Effector memory CD8-positive, alpha-beta T cell (primary cell): ENCODE measurements at places on chromosomes 11 and 22.

GRCh38 chr11:1728301-1728700 lies 22.1 kb downstream of the IFITM10 start:
- H3K4me1 ChIP-seq, result peaks cover 17% of the 10 kb centered on the region
- peak overlapping the region; percentile 68 for H3K4me3 ChIP-seq
- no peaks in the 10 kb centered on the region for H3K36me3 ChIP-seq
- H3K27me3 ChIP-seq, result peaks cover 82% of the 10 kb centered on the region
- no peak for DNase-seq
- no peak overlapping the region for H3K27ac ChIP-seq

DNA sequence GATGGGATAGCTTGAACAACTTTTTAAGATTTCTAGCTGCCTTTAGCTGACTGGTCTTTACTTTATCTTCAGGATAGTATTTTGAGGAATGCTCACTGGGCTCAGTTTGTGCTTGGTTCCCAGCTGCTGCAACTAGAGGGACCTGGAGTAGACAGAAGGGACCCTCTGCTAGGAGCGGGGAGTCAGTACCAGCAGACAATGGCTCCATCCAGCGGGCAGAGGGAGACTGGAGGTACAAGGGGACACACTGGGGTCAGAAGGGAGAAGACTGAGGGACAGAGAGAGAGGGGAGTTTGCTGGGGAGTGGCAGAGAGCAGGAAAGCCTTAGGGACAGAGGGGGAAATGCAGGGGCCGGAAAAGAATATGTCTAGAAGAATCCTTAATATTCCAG lies 22.0 kb upstream of the ACER3 start:
- H3K4me3 ChIP-seq, result no peak overlapping the region
- DNase-seq, result no peak
- no peaks in the 10 kb centered on the region for H3K4me1 ChIP-seq
- no peaks in the 10 kb centered on the region for H3K36me3 ChIP-seq
- H3K27me3 ChIP-seq, result peaks cover 34% of the 10 kb centered on the region

DNA sequence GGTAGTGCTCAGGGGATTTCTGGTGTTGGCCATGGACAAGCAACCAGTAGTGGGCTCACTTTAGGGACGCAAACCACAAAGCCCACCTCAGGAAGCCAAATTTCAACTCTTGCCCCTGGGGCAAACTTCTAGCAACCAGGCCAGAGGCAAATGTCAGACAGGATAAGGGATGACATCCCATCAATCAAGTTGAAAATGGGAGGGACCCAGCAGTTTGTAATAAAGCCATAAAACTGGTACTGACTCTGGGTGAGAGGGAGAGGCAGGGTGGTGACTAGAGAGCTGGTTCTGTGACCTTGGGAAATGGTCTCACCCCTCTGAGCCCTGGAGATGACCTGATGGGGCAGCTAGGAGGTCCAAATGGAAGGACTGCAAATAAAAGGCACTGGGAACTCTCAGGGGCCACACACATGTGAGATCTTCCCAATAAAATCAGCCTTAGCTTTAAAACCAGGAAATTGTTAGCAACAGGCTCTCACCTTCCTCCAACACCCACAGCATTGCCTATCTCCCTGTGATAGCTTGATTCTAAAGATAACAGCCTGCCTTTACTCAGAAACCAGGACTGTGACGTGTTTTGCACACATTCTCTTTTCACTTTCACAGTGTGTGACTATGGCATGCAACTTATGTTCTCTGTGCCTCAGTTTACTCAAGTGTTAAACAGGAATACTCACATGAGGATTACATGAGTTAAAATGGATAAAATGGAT lies 6.4 kb upstream of the TBC1D10A start:
- H3K36me3 ChIP-seq, result peaks cover 73% of the 10 kb centered on the region
- H3K4me3 ChIP-seq, result no peak overlapping the region
- no peaks in the 10 kb centered on the region for H3K4me1 ChIP-seq
- no peaks in the 10 kb centered on the region for H3K27me3 ChIP-seq
- H3K27ac ChIP-seq, result peak overlapping the region; percentile 17

DNA sequence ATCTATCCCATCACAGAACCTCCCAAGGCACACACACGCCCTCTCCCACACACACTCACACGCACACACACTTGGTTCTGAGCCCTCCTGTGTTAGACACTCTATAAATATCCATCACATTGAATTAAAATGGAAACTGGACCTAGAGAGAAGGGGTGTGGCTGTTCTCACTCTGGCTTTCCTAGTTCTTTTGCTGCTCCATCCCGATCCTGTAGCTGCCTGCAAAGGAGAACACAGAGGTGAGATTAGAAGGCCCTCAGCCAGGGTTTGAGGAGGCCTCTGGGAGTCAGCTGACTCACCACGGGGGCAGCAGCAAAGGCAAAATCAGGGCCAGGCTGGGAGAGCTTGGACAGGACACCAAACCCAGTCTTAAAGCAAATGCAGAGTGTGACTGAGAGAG lies 192.3 kb upstream of the CADM1 start:
- no peak overlapping the region for H3K4me3 ChIP-seq
- no peaks in the 10 kb centered on the region for H3K4me1 ChIP-seq
- no peak for DNase-seq
- H3K36me3 ChIP-seq, result no peaks in the 10 kb centered on the region

- no peaks in the 10 kb centered on the region for H3K27me3 ChIP-seq
- H3K27ac ChIP-seq, result no peak overlapping the region
- no peak for DNase-seq
- no peaks in the 10 kb centered on the region for H3K36me3 ChIP-seq
These were observed 85.3 kb downstream of the C11orf87 start for GRCh38 chr11:109507331-109507730.

GRCh38 chr22:27244328-27244727 lies 557.2 kb downstream of the MN1 start:
- peaks cover 15% of the 10 kb centered on the region for H3K27me3 ChIP-seq
- no peak for DNase-seq
- H3K27ac ChIP-seq, result no peak overlapping the region
- no peak overlapping the region for H3K4me3 ChIP-seq

- DNase-seq, result no peak
- H3K27ac ChIP-seq, result no peak overlapping the region
- H3K4me3 ChIP-seq, result no peak overlapping the region
- H3K4me1 ChIP-seq, result no peaks in the 10 kb centered on the region
- no peaks in the 10 kb centered on the region for H3K36me3 ChIP-seq
These were observed 442.9 kb downstream of the INSC start for GRCh38 chr11:15557457-15558230.

DNA sequence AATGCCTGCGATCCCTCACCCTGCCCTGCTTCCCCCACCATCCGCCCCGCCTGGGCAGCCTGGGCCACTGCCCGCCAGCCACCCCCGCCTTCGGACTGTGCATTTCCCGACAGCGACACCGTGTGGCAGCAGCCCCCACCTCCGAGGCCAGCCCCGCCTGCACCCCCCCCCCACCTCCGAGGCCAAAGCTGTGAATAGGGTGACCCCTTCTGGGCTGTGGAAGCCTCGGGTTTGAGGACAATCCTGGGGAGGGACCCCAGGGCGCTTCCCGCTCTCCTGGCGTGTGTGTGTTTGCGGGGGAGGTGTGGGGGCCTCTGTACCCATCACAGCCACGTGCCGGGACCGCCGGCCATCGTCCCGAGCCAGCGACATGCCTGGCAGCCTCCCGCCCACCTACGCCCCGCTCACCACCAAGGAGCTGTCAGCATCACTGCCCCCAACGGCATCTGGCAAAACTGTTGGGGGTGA lies 33.8 kb upstream of the PPARA start:
- H3K27me3 ChIP-seq, result no peaks in the 10 kb centered on the region
- no peak overlapping the region for H3K4me3 ChIP-seq
- H3K27ac ChIP-seq, result no peak overlapping the region
- DNase-seq, result peak; percentile 78
- no peaks in the 10 kb centered on the region for H3K4me1 ChIP-seq

DNA sequence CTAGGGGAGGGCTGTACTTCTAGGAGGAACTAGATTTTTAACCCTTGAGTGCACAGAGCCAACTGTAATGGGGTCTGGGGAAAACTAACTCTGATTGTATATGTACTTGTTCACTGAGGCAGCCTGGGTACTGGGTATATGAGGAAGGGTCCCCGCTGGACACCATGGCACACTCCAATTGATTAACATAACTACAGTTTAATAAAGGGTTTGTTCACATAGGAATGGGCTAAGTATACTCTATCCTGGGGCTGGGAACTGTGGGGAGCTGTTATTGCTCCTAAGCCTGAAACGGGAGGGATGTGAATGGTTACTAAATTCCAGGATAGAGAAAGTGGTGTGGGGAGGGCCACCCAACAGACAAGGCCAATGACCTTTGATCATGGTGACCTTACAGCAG lies 67.6 kb downstream of the PARVA start:
- H3K36me3 ChIP-seq, result no peaks in the 10 kb centered on the region
- H3K27me3 ChIP-seq, result peaks cover 41% of the 10 kb centered on the region
- no peak overlapping the region for H3K4me3 ChIP-seq

- no peaks in the 10 kb centered on the region for H3K27me3 ChIP-seq
- H3K4me3 ChIP-seq, result no peak overlapping the region
- H3K36me3 ChIP-seq, result no peaks in the 10 kb centered on the region
- no peak for DNase-seq
- no peaks in the 10 kb centered on the region for H3K4me1 ChIP-seq
- no peak overlapping the region for H3K27ac ChIP-seq
These were observed 368.7 kb upstream of the TENM4 start for GRCh38 chr11:79809487-79809886.

DNA sequence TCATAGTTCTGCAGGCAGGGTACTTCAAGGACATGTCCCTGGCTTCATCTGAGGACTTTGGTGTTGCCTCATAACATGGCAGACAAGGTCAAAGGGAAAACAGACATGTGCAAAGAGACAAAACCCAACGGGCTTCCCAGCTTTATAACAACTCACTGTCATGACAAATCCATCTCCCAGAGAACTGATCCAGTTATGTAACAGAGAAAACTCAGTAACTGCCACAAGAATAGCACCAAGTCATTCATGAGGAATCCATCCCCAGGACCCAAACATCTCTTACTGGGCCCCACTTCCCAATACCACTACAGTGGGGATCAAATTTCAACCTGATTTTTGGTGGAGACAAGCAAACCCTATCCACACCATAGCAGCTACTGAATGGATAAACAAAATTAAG lies 13.0 kb downstream of the OR52N4 start:
- no peak overlapping the region for H3K4me3 ChIP-seq
- no peaks in the 10 kb centered on the region for H3K36me3 ChIP-seq
- no peak overlapping the region for H3K27ac ChIP-seq
- no peaks in the 10 kb centered on the region for H3K27me3 ChIP-seq

- no peak overlapping the region for H3K4me3 ChIP-seq
- no peak for DNase-seq
- H3K27me3 ChIP-seq, result peaks cover 45% of the 10 kb centered on the region
These were observed 12.4 kb upstream of the MPPED1 start for GRCh38 chr22:43399338-43399979.

DNA sequence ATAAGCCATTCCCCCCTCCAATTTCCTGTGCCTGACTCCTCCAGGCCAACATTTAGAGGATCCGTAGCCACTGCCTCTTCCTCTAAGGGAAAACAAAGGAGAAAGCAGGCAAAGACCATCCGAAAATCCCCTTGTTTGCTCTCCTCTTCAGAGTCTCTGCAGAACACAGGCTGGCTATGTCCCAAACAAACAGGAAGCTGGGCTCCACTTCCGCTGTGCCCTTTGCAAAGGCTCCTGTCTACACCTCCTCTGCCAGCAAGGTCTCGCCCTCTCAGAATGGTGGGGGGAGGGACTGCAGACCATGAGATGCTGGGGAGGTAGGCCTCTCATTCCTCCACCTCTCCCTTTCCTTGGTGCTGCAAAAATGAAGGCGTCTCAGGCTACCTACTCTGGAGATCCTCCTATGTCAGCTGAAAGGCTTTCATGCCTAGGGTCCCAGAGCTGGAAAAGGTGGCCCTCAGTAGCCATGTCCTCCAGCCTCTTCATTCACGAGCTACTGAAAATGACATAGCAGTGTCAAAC lies 596.2 kb downstream of the BUD13 start:
- H3K27me3 ChIP-seq, result peaks cover 37% of the 10 kb centered on the region
- peaks cover 4% of the 10 kb centered on the region for H3K4me1 ChIP-seq
- no peak overlapping the region for H3K4me3 ChIP-seq
- no peak overlapping the region for H3K27ac ChIP-seq
- no peak for DNase-seq
- no peaks in the 10 kb centered on the region for H3K36me3 ChIP-seq

GRCh38 chr22:28023036-28023435 lies 104.0 kb upstream of the PITPNB start:
- H3K36me3 ChIP-seq, result peaks cover 3% of the 10 kb centered on the region
- no peak overlapping the region for H3K27ac ChIP-seq
- peaks cover 5% of the 10 kb centered on the region for H3K27me3 ChIP-seq
- DNase-seq, result no peak

DNA sequence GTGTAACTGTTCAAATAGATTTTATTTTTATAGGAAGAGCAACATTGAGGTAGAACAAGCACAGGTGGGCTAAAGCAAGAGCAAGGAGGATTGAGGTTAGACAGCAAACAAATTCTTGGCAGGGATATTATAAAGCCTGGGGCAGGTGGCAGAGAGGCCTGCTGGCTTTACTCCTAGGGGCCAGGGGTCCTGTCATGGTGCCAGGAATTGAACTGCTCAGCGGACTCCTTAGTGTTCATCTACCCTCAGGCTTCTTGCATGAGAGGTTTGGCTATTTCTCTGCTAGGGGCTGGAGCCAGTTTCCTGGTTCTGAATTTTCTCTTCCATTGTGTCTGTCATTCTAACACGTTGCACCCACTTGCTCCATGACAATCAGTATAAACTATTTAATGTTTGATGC lies 217.2 kb upstream of the NCAM1 start:
- H3K4me1 ChIP-seq, result no peaks in the 10 kb centered on the region
- peaks cover 35% of the 10 kb centered on the region for H3K27me3 ChIP-seq

- H3K4me1 ChIP-seq, result peaks cover 22% of the 10 kb centered on the region
- DNase-seq, result peak; percentile 33
- no peaks in the 10 kb centered on the region for H3K27me3 ChIP-seq
- H3K36me3 ChIP-seq, result peaks cover 20% of the 10 kb centered on the region
- H3K4me3 ChIP-seq, result peak overlapping the region; percentile 72
These were observed 2.2 kb downstream of the PHLDB1 start for GRCh38 chr11:118609380-118610224.

- no peak for DNase-seq
- peaks cover 9% of the 10 kb centered on the region for H3K36me3 ChIP-seq
- H3K27me3 ChIP-seq, result no peaks in the 10 kb centered on the region
- H3K27ac ChIP-seq, result peak overlapping the region; percentile 18
- H3K4me1 ChIP-seq, result peaks cover 6% of the 10 kb centered on the region
These were observed 27.1 kb upstream of the NUP50 start for GRCh38 chr22:45136594-45136993.

GRCh38 chr11:103904324-103904667 lies 132.1 kb upstream of the DDI1 start:
- DNase-seq, result no peak
- no peaks in the 10 kb centered on the region for H3K27me3 ChIP-seq
- no peaks in the 10 kb centered on the region for H3K36me3 ChIP-seq
- H3K4me3 ChIP-seq, result no peak overlapping the region
- H3K27ac ChIP-seq, result no peak overlapping the region

DNA sequence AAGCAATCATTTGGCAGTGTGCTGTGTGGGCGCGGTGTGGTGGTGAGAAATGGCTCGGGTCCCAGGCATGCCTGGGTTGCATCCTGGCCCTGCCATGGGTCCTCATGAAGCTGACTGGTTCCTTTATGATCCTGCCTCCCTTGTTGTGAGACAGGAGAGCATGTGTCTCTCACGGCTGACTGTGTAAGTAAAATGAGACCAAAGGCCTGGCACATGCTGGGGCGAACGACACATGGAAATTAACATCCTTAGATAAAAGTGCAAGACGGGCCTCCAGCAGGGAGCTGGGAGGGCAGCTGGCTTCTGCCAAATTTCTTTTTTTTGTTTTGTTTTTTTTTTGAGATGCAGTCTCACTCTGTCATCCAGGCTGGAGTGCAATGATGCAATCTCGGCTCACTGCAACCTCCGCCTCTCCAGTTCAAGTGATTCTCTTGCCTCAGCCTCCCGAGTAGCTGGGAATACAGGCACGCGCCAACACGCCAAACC lies 9.4 kb upstream of the FBLN1 start:
- no peaks in the 10 kb centered on the region for H3K36me3 ChIP-seq
- no peak overlapping the region for H3K27ac ChIP-seq
- no peak for DNase-seq
